ENCODE measurements at places on chromosomes 11 and 22.

GRCh38 chr11:45922425-45923082 is at the start of gene LARGE2:
LARGE2 (plus strand) TSS chr11:45922656; CDS start chr11:45922883, 227 bp downstream.
- DNase-seq, result no peak

DNA sequence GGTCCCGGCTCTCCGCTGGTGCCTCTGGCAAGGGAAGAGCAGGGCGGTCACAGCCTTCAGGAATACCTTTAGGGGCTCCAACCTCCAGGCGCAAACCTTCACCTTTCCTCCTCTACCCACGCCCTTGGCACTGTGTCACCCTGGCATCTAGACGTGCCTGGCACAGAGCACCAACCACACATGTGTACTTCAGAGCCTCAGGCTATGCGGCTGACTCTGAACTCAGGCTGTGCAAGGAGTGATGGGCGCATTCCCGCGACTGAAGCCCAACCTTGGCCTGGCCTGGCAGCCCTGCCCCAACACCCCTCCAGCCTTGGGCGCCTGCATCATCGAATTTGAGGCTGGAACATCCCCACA is 11.4 kb downstream of the SCARF2 start:
- DNase-seq, result no peak

DNA sequence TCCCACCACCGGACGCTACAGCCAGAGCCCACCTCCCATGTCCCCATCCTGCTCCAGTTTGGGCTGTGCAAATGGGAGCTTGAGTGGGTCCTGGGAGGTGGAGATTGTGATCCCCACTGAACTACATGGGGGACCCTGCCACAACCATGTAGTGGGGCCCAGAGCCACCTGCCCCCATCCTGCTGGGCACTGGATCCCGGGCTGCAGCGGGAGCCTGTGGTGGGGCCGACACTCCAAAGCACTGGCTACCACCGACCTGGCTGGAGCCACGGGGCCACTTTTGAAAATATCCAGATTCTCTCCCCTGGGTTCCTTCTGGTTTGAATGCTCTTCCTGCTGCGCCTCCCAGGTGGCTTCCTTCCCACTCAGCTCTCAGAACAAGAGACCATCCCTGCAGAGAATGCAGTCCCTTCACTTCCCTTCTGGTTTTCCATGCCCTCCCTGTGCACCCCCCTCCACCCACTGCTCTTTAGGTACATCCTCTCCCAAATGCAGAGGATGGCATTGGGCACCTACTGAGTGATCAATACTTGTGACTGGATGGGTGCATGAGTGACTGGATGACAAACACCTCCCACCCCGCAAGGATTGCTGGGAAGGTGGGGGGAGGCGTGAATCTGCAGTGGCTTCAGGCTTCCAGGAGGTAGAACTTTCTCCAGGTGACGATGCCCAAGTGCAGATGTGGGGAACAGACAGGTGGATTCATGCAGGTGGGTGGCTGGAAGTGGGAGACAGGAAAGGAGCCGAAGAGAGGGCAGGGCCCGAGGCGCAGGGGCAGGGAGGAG is 846 bp upstream of the UNC93B1 start:
- DNase-seq, result no peak

GRCh38 chr11:103888541-103888951 is 147.9 kb upstream of the DDI1 start:
- no peak for DNase-seq

GRCh38 chr11:102476812-102477211 is 24.2 kb upstream of the TMEM123 start:
- no peak for DNase-seq

GRCh38 chr22:35312198-35313059 is 12.7 kb downstream of the TOM1 start:
- peak; percentile 66 for DNase-seq

DNA sequence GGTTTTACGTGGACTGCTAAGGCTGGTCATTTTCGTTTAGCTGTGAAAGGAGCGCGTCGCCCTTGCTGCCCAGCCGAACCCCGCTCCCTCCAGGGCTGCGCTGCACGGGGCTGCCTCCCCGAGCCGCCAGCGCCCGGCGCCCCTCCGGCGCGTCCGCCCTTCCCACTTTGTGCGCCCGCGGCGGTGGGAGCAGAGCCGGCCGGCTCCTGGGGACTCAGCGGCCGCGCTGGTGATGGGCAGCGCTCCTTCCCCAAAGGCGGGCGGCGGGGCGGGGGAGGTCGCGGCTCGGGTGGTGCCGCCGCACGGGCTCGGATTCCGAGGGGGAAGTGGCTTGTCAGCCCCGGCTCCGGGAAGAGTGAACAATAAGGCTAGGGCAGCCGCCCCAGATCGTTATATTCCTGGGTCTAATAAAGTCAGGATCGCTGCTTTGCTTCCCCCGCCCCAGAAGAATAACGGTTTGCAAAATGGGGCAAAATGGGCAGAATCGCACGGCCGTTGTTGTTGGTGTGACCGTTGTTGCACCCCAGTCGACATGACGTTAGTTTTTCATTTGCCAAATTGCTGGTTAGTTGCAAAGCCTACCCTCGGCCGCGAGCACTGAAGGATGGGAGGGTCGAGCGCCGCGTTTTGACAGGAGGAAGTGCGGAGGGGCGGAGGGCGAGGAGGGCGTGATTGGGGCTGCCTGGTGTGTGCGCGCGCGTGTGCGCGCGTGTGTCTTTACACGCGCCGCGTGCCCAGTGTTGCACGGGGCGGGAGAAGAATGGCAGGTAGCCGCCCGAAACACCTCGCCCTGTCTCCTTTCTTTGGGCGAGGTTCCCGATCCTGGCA is 745 bp downstream of the NCAM1 start:
- peak; percentile 6 for DNase-seq

GRCh38 chr11:130168105-130168504 is 8.5 kb downstream of the ST14 start:
- DNase-seq, result no peak

DNA sequence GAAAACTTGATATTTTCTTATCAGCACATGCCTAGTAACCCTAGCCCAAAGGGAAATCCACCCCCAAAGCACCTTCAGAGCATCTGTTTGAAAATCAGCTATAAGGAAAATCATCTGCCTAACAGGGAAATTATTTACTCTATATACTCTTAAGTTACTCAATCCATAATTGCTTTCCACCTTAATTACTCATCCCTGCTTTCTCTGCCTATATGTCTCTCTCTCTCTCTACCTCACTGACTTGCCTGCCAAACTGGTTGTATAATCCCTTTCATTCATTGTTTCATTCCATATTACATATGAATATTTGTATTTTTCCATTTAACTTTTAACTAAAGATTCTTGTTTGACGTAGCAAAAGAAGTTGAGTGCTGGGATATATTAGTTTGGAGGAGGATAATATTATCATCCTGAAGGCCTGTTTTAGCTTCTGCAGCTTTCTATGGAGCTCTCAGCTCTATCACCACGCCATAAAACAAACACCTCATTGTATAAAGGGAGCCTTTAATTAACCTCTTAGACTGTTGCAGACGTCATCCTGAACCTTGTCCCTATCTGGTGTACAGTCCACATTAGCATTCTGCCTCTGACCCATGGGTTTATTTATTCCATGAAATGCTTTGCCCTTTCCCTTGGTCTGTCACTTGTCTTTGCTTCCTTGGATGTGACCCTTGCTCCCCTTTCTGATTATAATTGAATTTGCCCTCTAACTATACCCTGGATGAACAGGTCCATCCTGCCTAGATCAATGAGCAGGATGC is 98.9 kb downstream of the INSC start:
- no peak for DNase-seq

DNA sequence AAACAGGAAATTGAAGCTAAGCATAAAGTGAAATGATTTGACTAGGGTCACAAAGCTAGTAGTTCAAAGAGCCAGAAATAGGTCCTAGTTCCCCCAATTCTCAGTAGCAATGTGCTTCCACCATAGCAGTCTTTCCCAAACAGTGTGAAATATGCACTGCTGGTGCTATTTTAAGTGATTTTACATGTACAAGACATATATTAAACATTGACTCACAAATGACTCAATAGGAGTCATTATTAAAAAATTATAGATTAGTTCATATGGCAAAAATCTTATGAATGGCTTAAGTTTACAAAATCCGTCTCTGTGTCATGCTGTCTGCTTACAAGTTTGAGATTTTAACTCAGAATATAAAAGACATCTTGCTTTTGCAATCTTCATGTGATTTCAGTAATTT is 21.4 kb downstream of the KIF18A start:
- DNase-seq, result no peak

Data from GDM1 (cell line).